Astrocyte of the cerebellum (primary cell): ENCODE measurements at places on chromosomes 6 and 20.

- DNase-seq: peak; percentile 41
Observed at GRCh38 chr20:22796469-22797077, 212.2 kb upstream of the FOXA2 start.

DNA sequence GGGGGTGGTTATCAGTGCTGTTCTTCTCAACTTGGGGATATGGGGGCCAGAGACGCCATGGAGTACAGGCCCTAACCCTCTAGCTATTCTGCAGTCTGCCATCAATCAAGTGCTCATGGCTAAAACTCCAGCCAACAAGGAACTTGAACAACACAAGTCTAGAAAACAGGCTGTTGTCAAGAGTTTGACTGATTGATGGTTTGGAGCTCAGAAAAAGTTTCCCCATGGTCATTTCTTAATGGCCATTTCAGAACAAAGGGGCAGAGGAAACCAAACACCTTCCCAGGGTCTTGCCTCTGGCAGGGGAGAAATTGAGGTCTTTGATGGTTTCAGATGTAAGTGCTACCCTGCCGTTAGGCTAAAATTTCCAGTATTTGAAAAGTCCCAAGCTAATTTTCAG is 15.1 kb downstream of the PCK1 start:
- no peak for DNase-seq

DNA sequence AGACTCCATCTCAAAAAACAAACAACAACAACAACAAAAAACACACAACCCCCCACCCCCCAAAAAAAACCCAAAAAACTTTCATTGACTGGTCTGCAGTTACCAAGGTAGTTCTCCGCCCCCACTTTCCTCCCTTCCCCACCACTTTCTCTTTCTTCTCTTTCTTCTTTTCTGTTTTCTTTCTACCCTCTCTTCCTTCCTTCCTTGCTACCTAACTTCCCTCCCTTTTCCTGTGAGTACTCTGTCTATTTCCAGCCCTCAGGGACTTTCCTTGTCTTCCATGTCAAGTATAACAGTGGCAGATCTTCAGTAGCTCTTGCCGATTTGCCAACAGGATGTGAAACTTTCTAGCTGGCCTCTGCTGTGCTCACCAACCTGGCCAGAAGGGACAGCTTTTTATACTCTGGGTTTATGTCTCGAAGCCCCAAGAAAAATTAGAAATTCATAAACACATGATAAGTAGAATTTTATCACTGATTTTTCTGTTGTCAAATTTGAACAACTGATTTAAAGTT is 399.5 kb downstream of the QKI start:
- no peak for DNase-seq

DNA sequence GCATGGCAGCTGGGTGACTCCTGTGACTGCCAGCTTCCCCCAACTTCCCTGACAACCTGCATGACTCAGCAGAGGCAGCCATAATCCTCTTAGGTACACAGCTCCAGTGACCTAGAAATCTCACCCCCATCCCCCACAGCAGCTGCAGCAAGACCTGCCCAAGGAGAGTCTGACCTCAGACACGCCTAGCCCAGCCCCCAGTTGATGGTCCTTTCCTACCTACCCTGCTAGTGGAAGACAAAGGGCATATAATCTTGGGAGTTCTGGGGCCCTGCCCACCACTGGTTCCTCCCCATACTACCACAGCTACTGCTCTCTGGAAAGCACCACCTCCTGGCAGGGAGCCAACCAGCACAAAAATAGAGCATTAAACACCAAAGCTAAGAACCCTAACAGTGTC is 90.2 kb downstream of the F13A1 start:
- no peak for DNase-seq

DNA sequence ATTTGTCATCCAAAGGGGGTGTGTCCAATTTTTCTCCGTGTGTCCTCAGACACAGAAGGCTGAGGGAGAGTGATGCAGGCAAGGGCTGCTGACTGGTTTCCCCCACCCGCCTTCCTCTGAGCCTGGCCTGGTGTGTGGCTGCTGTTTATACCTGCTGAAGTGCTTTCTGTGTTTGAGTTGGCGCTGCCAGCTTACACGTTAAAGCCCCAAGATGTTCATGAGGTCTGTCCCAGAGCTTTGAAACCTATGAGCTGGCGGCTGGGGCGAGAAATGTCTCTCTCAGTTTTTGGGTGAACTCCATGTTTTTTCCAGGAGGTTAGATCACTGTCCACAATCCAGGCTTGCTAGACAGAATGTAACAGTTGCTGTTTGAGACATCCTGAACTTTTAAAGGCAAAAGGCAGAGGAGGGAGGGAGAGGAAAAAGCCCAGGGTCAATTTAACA is 69.0 kb upstream of the CCN2 start:
- no peak for DNase-seq

DNA sequence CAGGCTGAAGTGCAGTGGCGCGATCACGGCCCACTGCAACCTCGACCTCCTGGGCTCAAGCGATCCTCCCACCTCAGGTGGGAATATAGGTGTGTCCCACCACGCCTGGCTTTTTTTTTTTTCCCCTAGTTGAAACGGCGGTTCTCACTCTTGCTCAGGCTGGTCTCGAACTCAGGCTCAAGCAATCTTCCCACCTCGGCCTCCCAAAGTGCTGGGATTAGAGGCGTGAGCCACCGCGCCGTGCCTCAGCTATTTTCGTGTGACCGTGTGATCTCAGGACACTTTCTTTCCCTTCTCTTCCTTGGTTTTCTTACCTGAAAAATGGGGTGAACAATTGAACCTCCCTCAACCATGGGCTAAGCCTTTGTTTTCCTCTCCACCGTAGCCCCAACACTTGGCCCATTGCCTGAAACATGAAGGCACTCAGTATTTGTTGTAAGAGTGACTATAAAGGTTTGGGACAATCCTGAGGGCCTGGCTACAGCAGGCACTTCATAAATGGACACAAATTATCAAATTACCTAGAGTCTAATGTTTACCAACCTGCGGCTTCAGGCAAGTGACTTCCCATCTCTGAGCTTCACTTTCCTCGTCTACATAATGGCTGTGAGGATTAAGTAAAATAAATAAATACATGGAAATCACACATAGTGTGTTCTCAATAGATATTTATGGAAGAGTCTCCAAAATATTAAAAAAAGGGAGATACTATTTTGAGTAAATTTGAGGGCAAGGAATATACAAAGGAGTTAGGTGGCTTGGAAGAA is 31.4 kb upstream of the ID1 start:
- no peak for DNase-seq

DNA sequence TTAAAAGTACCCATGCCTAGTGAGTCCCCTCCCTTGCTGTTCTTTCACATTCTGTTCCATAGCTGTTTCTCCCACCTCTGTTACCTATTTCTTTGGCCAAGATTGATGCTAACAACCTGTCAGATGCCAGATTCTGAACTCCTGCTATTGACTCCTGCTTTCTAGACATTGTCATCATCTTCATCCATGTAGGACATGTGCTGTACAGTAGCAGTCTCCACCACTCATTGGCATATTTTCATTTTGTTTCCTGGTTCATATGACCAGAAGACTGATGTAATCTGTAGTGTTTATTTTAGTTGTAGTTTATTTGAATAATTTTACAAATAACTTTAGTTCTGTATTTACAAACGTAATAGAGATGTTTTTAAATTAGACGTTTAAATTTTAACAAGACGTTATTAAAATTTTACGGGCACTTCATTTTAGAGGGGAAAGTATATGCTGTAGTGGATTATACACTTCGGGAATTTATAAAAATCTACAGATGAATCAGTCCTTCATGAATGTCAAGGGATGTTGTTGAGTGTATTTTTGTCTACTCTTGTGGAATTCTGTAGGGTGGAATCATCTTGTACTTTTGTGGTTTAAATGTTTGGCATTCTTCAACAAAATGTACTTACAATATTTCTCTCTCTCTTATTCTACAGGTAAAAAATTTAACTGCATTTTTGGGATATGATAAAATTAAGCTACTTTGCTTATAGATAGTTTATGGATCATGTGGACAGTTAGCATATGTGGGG is 34.1 kb downstream of the TRMT11 start:
- DNase-seq: no peak

DNA sequence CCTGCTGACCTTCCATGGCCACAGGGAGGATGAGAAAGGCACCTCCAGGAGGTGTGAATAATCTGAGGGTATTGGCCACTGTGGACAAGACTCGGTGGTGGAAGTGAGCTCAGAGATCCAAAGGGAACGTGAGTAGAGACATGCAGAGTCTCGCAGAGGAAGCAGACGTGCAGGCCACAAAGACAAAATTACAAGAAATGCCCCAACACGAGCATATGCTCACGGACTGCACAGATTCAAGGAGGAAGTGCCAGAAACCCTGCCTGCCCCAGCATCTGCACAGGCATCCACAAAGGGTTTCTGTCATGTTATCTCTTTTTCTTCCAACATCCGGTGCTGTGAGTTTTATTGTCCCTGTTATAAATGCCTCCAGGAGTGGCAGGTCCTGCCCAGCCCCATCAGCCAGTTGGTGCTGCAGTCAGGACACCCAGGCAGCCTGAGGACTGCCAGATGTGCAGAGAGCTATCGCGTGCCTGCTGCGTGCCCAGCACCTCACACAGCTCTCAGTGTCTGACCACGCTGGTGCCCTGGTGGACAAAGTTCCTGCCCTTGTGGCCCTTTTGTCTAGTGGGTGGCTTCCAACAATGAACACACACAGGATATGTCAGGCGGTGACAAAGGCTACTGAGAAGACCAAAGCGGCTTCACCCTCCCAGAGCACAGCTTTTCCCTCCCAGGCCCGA is 34.0 kb upstream of the FANCE start:
- DNase-seq: no peak

GRCh38 chr20:35263532-35264341 is 14.2 kb downstream of the MMP24OS start:
- DNase-seq: no peak

DNA sequence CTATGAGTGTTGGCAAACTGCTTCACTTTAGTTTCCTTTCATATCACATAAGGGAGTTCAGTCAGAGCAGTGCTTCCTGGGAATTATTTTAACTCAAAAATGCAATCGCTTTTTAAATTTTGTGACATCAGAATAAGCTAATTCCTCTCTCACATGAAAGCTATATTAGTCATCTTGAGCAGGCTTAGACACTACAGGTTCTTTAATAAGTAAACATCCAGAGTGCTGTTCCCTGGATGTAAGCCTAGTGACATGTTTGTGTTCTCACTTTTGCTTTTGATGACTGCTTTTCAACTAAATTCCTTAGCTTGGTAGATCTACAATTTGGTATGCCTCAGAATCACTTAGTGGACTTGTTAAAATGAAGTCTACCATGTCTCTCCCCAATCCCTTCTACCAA is 252.7 kb upstream of the POU3F2 start:
- no peak for DNase-seq

DNA sequence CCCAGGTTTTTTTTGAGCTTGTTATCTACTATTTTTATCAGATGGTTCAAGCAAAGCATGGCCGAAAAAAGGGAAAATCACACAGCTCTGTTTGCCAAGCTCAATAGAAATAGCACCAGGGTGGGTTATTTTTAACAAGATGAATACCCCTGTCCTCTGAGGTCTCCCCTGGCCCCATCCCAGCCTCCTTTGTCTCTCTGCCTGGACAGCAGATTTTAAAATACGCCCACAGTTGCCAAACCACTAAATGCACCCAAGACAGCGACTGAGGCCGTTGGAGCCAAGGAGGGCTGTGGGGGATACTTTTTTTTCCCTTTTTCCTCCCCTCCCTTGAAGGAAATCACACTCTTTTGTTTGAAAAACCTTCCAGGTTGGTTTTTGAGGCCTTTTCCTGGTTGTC is 106.6 kb downstream of the VEGFA start:
- DNase-seq: no peak

GRCh38 chr6:43081043-43081442 is 4.9 kb downstream of the PTK7 start:
- DNase-seq: no peak

DNA sequence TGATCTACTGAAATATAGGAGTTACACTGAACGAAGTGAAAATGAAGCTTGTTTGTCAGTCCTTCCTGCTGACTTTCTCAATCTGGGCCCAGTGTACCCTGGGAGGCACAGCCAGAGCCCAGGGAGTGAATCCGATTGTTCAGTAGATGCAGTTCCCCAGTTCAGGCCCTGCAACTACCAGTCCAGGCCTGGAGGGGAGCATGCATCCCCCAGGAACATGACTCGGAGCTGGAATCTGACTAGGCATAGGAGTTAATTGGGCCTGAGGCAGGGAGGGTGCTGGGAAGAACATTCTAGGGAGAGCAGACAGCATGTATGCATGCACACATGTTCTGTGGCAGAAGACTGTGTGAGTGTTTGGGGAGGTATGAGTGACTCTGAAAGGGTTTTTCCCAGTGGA is 42.1 kb downstream of the PHACTR3 start:
- DNase-seq: no peak

DNA sequence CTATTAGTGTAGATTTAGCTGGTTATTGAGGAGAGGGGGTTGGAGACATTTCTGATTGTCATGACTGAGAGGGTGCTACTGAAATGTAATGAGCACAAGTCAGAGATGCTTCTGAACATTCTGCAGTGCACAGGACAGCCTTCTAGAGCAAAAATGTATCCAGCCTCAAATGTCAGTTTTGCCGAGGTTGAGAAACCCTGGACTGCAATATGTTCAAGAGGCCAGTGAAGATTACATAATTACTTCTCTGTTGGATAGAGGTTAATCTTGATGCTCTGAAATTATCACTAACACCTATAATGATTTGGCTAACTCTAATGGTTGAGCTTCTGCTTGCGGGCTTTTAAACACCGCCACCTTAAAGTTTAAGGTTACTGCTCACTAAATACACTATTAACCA is 3.4 kb upstream of the DUSP22 start:
- DNase-seq: no peak

DNA sequence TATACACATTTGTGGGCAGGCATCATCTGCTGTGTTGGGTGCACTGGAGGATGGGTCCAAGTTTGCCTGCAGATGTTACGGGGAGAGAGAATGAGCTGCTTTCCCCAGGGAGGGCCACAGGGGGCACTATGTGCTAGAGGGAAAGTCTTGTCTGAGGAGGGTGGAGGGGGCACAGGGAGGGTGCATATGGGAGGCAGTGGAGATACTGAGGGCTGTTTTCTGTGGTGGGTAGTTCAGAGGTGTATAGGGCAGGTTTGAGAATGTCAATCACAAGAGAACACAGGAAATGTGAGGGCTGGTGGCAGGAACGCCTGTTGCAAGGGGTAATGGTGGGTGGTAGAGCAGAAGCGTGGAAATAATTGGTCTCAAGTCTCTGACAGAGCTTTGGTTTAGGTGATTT is 7.7 kb upstream of the PTPRA start:
- no peak for DNase-seq
